ENCODE measurements at places on chromosomes 6 and 20. TPM values are rescaled to one million over a fixed set of nuclear protein-coding genes. Genes with fewer than 3 reads are reported as not detected.

DNA sequence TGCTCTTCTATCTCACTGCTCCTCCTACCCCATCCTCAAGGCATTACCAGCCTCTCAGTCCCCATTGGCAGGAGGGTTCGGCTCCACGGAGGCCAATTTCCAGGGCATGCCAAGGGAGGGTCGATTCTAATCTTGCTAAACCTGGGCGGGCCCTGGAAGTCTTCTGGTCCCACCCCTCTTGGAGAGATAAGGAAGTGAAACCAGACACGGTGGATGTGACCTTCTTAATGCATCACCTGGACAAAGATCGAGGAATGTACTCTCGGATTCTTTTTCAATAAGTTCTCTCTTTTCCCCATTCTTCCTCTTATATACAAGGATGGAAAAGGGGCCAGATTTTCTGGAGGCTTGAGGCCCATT is 112.2 kb upstream of the ARMC2 start:
- DNase-seq: no peak

- peak; percentile 61 for DNase-seq
These were observed 42.2 kb downstream of the ZHX3 start for GRCh38 chr20:41275301-41275731.

Gene SIM1
- not detected for total RNA-seq

DNA sequence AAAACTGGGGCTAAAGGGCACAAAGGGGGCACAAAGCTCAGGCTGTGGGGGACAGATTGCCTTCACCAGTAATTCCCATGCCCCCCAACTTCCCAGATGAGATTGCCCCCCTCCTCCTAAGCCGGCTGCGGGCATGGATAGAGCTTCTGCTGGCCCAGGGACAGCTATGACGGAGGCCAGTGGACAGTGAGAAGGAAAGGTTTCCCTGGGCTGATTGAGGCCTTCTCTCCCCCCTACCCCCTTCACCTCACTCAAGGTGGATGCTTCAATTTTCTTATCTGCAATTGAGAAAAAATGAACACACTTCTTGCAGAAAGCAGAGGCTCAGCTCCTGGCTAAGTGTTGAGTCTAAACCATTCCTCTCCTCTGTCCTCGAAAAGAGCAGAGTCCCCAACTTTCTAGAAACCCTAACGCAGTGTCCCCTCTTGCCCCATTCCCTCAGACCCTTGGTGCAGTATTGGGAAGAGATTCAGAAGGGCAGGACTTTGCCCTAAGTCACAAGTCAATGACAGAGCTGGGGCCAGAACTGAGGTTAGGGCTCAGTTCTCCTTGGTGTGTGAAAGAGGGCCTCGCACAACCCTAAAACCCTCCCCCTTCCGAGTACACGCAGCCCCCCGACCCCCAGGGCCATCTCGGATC is 808 bp downstream of the SDC4 start:
- no peak for DNase-seq

Gene CCN6
- not detected for total RNA-seq

DNA sequence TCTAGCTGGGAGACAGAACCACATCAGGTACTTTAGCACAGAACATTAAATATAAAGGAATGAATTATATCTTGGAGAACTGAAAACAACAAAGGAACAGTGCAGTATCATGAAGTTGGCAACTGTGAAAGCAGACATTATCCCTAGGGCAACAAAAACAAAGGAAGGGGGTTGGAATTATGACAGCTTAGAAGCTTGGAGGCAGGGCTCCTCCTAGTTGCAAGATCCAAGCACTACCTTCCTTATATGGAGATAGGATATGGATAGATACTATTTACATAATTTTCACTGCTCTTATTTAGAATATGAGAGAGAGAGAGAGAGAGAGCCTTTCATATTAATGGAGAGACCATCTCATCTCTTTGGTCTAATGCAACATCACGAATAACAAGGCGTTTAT is 27.0 kb downstream of the TMEM14A start:
- DNase-seq: no peak

Gene PRSS35
- not detected for total RNA-seq

DNA sequence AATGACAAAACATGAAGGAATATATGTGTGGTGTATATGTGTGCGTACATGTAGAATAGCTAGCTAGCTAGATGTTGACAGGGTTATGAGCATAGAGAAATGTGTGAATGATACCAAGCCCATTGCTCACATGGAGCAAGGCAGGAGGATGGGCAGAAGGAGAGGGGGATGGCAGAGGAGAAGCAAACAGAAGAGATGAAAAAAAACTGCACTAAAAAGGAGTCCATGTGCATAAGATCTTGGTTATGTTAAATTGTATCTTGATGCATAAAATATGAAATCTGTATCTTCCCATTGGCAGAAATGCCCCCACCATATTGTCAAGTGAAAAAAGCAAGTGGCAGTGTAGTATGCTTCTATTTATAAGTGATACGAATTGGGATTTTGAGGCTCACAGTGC is 125.1 kb downstream of the PRND start:
- no peak for DNase-seq

DNA sequence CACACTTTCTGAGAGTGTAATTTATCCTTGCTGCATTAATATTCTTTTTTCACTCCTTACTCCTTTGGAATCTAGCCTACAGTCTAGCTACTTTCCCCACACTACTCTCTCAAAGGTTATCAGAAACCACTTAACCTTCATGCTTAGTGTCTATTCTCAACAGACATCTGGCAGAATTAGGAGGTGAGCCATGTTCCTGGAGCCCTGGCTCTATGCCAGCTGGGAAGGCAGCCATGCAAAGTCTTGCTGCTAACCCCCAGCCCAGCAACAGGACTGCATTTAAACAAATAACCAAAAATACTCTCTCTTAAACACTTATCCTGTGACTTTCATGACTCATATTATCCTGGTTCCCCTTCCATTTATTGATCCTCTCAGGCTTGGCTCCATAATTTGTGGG is 260.2 kb downstream of the BCKDHB start:
- no peak for DNase-seq

Gene PROKR2
- total RNA-seq: not detected

GRCh38 chr6:116385921-116386320 is 15.2 kb downstream of the DSE start:
- no peak for DNase-seq

Gene C6orf15
- total RNA-seq: not detected

Gene MYH7B
- total RNA-seq: not detected

Gene PPP1R14C
- total RNA-seq: 13.8 TPM

DNA sequence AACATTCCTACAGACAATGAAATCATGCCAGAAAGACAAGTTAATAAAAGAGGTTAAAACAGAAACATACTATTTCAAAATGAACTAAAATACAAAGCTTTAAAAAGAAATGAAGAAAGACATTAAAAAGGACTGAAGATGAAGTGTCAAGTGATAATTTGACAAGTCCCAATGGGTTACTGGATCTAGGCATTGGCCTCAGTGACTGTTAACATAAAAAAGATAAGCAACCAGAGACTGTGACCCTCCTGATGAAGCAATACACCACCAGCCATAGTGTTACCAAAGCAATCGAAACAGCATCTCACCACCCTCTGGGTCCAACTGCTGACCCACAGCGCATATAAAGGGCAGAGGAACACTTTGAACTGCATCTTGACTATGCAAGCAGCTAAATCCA is 130.3 kb downstream of the FIG4 start:
- DNase-seq: no peak

DNA sequence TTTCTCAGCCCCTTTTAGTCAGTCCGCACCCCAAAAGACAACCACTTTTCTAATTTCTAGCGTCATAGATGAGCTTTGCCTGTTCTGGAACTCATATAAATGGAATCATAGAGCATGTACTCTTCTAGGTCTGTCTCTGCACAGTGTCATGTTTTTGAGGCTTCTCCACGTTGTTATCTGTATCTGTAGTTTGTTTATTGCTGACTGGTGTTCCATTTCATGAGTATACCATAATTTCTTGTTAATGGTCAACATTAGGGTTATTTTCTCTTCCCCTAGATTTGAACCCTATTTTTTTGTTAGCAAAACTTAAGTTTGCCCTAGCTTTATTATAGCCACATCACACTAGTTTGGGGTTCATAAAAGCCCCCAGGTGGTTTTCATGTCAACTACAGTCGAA is 16.2 kb upstream of the SGK2 start:
- DNase-seq: no peak

- no peak for DNase-seq
These were observed 7.8 kb downstream of the RBCK1 start for GRCh38 chr20:415820-416322.

Gene WFDC10B
- not detected for total RNA-seq

Gene THBS2
- total RNA-seq: 23.5 TPM

Gene CPXM1
- total RNA-seq: not detected

GRCh38 chr20:64159286-64159680 is 5.0 kb upstream of the MYT1 start:
- no peak for DNase-seq

GRCh38 chr20:42276718-42277602 is 658.8 kb upstream of the CHD6 start:
- peak; percentile 9 for DNase-seq

- no peak for DNase-seq
These were observed 19.6 kb upstream of the GPR63 start for GRCh38 chr6:96856856-96857255.

GRCh38 chr6:71043902-71044301 is 87.0 kb upstream of the B3GAT2 start:
- no peak for DNase-seq

DNA sequence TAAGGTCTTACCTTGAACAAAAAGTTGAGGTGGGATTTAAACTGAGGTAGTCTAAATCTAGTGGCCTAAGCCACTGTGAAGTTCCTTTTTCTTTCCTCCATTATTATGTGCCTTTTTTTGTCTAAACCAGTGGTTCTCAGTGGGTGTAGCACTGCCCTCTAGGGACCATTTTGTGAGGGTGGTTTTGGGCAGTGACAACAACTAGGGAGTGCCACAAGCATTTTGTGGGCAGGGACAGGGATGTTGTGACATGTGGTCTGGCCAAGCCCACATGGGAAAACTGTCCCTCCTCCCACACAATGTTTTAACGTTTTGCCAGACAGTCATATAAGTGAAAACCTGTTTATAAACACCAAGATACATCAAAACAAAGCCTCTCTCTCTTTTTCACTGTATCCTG is 899.4 kb upstream of the FLRT3 start:
- peak; percentile 50 for DNase-seq

- no peak for DNase-seq
These were observed 228.5 kb downstream of the DLL1 start for GRCh38 chr6:170062209-170062914.

GRCh38 chr20:3461911-3462677 is 8.7 kb upstream of the ATRN start:
- DNase-seq: peak; percentile 49

DNA sequence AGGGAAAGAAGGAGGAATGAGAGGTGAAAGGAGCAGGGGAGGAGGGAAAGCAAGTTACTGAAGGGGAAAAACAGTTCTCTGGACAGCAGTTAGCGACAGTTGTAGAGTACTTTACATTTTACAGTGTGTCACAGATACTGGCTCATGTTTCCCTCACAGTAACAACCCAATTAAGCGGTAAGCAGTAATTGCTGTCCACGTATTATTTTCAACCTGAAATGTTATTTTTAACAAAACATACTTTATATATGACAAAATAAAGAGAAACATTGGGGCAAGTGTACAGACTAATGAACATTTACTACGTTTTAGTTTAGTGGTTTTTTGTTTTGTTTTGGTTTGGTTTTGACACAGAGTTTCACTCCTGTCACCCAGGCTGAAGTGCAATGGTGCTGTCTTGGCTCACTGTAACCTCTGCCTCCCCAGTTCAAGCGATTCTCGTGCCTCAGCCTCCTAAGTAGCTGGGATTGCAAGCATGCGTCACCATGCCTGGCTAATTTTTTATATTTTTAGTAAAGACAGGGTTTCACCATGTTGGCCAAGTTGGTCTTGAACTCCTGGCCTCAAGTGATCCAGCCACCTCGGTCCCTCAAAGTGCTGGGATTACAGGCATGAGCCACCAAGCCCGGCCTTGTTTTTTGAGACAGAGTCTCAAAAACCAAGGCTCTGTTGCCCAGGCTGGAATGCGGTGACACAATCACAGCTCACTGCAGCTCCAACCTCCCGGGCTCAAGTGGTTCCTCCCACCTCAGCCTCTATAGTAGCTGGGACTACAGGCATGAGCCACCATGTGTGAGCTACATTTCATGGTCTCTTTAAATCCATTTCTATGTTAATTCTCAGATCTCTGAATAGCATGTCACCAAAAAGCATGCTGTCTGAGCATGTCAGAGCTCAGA is 22.6 kb upstream of the BTN3A2 start:
- no peak for DNase-seq

Gene TBC1D32
- 2.3 TPM for total RNA-seq

Gene ARMC12
- not detected for total RNA-seq

Gene CST9L
- not detected for total RNA-seq

Gene ANKRD66
- total RNA-seq: not detected

- DNase-seq: no peak
These were observed 9.6 kb upstream of the PKIG start for GRCh38 chr20:44572551-44573500.

Gene BMP5
- total RNA-seq: 18.1 TPM

Gene CNBD2
- total RNA-seq: 1.8 TPM

DNA sequence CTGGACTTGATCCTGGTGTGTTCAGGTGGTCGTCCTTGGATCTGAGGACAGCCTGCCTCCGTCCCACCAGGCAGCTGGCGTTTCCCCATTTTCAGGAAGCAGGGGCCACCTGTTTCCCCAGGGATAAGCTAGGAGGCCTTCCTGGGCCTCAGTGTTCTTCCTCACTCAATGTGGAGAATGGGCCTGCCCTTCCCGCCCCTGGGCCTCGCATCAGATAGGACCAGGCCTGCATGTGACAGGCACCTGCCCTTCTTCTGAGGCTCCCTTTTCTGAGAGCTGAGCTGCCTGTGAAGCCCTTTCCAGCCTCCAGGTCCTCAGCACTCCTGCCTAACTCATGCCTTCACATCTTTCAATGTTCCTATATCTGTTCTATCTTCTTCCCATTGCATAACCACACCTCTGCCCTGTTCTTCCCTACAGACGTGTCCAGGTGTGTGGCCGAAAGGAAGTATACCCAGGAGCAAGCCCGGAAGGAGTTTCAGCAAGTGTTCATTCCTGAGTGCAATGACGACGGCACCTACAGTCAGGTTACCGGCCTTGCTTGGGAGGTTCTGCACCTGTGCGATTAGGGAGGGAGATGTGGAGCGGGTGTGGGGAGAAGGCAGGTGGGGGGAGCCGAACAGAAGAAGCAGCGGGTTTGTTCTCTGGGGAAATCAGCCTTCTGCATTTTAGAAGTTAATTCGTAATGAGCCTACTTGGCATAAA is 85.1 kb downstream of the SMOC2 start:
- no peak for DNase-seq

GRCh38 chr6:125667326-125667725 is 82.1 kb upstream of the HEY2 start:
- DNase-seq: no peak

- DNase-seq: no peak
These were observed 25.6 kb upstream of the PREP start for GRCh38 chr6:105428342-105428957.

Gene ASIP
- total RNA-seq: not detected
